ENCODE measurements at places on chromosomes 4 and X. TPM values are rescaled to one million over a fixed set of nuclear protein-coding genes. Genes with fewer than 3 reads are reported as not detected.

MYOZ2 gene
- total RNA-seq, result 0.35 TPM

GRIA3 gene
- not detected for total RNA-seq

RPA4 gene
- total RNA-seq, result 0.12 TPM

FAM236C gene
- not detected for total RNA-seq

DMD gene
- 201 TPM for total RNA-seq

HERC5 gene
- 0.49 TPM for total RNA-seq

Data from chondrocyte (in vitro differentiated cells).